ENCODE measurements at places on chromosomes 16 and 17.

DNA sequence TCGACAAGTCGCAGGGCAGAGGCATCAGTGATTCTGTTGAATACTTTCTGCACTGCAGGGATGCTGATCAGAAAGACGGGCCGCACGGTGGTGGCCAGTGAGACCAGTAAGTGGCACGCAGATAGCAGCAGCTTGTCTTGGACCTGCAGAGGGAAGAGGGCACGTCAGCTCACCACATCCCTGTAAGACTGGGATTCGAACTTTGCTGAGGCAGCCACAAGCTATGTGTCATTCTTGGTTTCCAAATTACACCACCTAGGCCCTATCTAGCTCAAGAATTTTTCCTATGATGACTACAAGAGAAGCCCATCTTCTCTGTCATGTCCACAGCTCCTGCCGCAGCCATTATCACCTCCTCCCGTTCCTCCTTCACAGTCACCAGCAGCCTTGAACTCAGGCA is 49.4 kb upstream of the GSG1L start:
- DNase-seq = no peak

DNA sequence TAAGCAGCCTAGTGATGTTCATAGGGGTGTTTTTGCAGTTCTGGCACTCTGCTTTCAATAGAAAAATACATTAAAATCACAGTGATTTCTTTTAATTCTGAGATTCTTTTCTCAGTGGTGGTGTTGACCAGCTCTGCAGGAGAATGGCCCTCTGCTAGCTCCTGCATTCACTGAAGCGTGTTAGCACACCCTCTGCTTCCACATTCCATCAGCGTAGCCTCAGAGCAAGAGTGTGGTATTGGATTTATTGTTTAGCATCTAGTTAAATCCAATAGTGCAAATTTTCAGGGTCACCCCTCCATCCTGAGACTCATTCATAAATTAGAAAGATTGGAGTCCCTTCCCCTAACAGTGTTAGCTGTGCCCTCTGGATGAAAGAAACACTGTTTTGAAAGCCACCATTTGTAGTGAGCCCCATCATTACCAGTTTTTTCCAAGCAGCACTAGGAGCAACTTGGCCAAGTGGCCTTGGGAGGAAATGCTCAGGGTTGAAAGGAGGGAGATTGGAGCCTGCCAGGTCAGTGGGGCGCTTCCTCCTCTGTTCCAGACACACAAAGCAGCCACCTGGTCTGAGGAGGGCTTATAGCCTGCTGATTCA is 45.7 kb downstream of the B9D1 start:
- DNase-seq = no peak

DNA sequence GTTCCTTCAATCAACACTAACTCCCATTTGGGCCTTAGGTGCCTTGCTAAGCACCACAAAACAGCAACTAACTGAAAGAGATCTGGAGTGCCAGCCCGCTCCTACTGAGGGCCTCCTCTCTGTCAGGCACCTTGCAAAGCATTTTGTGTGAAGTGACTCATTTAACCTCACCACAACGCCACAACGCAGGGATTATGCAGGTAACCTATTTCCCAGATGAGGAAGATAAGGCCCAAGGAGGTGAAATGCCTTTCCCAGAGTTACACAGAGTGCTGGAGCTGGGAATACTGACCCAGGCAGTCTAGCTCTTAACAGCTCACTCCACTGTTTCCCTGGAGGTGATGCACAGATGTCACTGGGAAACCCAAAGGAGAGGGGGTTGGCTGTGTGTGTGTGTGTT is 32.8 kb downstream of the DRC3 start:
- no peak for DNase-seq

DNA sequence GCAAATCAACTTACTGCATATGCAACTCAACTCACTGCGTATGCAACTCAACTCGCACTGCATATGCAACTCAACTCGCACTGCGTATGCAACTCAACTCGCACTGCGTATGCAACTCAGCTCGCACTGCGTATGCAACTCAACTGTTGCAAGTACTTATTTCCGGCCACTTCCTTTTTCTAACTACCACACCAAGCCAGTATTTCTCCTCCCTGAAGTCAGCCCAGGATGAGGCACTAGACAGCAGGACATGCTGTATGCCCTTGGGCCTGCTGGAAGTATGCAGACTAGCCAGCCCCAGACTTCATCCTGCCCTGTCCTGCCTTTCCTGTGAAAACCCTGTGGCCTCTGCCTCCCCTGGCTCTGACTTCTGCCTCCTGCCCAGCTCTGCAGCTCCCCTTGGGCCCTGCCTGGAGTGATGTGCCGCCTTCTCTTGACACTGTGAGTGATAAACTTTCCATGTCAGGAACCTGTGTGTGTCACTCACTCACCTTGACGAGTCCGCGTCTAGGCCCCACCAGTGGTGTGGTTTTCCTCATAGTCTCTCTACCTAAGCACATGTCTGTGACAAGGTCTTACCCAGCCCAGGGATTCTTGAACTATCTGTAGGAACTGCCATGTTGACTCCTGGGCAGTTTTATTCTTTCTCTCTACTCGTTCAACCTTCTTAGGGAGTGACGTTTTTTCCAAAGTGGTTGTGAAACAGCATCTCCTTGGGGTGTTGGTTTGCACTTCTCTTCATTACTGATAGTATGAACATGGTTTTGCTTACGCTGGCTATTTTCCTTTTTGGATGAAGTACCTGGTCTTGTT is 16.4 kb downstream of the ZNF778 start:
- no peak for DNase-seq

- DNase-seq = no peak
Observed at GRCh38 chr17:8345052-8345690, 5.5 kb downstream of the ODF4 start.

DNA sequence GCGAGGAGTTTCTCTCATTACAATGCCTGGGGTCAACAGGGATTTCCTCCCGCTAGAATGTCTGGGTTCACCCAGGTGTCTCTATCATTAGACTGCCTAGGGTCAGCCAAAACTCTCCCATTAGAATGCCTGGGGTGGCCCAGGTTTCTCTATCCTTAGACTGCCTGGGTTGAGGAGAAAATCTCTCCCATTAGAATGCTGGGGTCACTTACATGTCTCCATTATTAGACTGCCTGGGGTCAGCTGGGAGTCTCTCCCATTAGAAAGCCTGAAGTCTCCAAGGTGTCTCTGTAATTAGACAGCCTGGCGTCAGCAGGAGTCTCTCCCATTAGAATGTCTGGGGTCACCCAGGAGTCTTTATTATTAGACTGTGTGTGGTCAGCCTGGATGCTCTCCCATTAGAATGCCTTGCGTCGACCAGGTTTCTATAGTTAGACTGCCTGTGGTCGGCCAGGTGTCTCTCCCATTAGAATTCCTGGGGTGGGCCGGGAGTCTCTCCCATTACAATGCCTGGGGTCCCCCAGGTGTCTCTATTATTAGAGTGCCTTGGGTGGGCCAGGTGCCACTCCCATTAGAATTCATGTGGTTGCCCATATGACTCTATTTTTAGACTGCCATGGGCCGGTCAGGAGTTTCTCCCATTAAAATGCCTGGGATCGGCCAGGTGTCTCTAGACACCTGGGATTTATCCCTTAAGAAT is 2272.1 kb downstream of the TP53TG3F start:
- no peak for DNase-seq

DNA sequence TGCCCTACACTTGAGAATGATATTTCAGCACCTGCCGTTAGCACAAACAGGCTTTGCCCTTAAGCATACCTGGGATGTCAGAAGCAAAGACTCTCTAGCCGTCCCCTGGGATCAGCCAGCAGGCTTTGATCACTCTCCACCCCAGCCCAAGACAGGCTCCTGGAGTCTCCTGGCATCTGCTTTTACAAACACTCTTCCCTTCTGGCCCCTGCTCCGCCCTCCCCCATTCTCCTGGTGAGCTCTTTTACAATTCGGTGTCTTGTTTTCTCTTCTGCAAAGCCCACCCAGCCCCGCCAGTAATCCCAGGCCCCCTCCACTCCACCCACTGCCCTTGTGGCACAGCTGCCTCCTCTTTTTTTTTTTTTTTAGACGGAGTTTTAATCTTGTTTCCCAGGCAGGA is 50.4 kb downstream of the KATNIP start:
- DNase-seq = no peak

DNA sequence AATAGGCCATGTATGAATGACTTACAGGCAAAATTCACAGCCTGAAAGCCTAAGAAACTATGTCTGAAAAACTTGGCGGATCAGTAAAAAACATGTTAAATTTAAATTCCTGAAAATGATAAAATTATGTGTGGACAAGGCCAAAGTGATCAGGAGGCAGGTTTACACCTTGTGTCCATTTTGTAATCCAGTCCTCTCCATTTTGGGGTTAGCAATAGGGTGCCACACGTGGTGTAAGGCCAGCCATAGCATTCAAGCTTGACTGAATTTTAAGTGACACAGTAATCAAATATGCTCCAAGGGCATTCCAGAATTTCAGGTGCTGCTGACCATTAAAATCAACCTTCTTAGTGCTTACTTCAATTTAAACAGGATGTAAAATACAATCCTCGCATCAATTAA is 2.7 kb downstream of the RNF43 start:
- DNase-seq = no peak

DNA sequence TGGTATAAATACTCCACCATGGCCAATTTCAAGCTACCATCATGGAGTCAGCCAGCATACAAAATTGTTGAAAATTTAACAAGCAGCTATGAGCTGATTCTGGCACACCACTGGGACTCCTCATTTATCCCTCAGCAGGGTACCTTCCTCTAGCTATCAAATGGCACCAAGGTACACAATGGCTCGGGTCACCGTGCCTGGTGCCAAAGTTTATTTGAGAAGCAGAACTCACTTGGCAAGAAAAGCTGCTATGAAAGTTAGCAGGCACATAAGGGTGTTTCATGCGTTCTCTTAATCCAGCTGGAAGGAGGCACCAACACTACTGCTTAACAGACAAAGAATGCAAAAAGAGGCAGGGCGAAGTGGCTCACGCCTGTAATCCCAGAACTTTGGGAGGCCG is 51.6 kb downstream of the IKZF3 start:
- DNase-seq = no peak

- DNase-seq = no peak
Observed at GRCh38 chr17:38559880-38560230, 45.9 kb downstream of the SRCIN1 start.

DNA sequence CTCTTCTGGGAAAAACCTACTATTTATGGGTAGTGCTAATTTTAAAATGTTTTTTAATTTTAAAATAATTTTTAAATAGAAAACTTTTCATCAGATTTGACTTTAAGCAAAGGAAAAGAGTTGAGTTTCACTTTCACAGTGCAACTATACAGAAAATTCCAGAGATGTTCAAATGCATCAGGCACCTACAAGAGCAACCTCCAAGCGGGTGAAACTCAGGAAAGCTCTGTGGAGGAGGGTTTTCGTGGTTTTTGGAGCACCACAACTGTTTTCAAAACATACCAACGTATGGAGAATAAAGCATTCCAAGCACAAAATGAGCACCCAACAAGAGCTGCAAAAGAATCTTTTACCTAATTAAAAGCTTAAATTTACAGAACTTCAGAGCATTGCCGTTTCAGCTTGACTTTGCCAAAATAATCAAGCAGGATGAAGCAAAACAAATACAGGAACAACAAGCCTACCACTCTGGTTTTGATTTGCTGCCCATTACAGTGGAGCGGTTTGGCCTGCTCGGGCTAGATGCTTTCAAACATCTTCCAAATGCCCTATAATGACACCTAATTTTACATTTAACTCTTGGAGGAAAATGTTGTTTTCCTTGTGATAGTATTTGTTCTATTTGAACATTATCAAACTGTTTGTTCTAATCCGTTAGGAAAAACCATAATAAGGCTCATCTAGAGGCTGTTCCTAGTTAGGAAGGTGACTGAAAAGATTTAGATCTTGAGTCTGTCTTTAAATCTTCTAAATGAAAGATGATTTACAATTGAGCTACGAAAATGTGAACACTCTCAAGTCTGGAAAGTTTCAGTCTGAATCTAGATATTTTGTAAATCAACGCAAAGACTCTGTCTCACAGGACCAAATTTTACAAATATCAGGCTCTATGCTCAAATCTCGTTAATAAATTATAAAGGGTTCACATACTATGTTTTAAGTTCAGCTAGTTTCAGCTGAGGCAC is 34.5 kb downstream of the NACA2 start:
- DNase-seq = no peak
